ENCODE measurements at places on chromosomes 5 and 9.

DNA sequence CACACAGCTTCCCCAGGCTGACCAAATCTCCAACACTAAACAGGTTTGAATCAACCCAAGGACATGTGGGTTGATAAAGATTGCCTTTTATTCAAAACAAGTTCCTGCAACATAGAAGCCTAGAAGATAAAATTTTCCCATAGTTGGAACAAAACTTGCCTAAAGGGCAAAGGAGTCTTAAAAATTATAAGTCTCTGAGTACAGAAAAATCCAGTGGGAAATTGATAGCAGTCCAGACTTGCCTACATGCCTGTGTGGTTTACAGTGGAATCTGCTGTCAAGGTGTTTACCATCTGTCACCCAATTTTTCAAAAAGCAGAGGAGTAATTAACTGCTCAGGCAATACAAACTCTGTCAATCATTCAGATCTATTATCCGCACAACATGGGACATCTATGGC lies 168.2 kb downstream of the PPP2R2B start:
- peak; percentile 60 for DNase-seq

DNA sequence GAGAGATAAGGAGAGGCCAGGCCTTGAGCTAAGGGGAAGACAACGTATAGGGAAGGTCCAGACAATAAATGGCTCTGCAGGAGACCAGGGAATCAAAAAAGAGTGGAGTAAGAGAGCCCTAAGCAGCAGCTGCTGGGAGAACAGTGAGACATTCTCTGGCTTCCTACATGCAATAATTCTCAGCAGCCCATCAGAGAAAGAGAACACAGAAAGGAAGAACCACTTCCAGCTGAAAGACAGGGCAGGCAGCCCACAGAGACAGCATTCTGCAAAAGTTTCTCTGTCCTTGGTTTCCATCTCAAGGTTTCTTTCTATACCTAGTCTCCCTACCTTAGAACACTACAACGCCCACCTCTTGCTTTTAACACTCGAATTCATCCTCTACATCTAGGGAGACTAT lies 189.9 kb downstream of the DEPDC1B start:
- DNase-seq, result no peak

DNA sequence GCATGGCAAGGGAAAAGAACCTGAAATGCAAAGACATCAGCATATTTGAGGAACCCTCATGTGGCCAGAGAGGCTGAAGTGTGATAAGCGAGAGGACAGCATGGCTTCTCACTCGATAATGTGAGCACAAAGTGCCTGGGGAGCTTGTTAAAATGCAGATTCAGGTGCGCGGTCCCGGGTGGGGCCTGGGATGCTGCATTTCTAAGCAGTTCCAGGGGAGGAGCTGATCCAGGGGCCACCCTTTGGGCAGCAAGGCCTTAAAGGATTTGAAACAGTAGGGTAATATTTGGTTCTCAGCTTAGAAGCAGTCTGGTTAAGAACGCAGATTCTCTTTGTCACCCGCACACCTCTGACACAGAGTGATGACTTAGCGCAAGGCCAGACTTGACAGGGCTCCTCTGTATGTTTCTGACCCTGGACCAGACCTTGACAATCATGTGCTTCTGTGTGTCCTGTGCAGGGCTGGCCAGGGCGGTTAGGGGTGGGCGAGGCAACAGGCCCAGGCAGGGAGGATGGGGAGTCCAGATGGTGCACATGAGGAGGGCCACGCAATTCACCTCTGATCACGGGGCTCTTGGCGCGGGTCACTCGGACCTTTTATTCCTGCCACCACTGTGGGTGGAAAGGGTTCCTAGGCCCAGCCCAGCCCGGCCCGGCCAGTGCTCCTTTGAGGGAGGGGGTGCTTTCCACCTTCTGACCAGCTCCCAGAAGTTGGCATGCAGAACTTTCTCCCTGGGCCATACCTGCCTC lies 62.8 kb upstream of the TBC1D2 start:
- DNase-seq, result no peak

DNA sequence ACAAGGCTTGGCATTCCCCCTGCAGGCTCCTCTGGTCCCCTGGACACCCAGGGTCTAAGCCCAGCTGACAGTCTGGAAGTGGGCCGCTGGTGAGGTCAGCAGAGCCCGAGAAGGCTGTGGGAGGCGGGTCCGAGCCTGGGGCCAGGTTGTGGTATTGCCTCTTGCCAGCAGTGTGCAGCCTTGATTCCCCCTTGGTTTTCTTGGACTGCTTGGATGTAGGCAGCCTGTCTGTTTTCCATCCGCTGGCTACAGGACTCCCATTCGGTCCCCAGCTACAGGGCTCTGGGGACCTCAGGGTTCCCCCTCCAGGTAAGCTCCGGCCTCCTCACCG lies 1.6 kb downstream of the AIF1L start:
- DNase-seq, result no peak

- no peak for DNase-seq
These were observed 8.8 kb downstream of the C9orf50 start for GRCh38 chr9:129612123-129612522.

GRCh38 chr5:172849606-172850453 lies 15.8 kb downstream of the ERGIC1 start:
- peak; percentile 78 for DNase-seq

- no peak for DNase-seq
These were observed 28.8 kb downstream of the NSD1 start for GRCh38 chr5:177162379-177162778.

DNA sequence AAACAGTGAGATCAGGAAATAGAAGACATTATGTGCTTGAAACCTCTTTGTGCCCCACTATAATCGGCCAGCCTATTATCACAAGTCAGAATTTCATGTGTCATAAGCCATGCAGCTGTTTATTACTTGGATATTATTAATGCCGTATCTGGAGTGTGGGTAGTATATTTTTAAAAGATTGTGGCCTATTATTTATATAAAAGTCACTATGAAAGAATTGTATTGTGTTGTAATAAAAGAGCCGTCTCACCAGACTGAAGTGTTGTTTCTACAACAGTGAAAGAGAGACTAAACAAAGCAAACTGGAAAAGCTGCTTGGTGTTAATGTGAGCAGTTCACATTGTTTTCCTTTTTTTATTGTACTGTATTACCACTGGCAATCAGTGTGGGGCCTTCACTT lies 449.1 kb downstream of the PSAT1 start:
- DNase-seq, result no peak

DNA sequence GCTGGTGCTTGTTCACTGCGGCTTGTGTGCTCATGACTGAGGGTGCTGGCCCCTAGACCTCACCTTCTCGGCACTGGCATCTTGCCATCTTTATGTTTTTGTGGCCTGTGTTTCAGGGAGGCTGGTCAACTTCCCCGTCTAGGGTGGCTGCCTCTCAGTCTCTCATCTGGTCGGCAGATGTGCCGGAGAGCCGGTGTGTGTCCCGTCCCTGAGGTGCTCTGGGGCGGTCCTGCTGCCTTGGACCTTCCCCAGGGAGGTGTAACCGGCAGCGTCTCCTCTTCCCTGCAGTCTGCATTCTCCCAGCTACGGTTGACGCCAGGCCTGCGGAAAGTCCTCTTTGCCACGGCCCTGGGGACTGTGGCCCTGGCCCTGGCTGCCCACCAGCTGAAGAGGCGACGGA lies 5.6 kb downstream of the MIGA2 start:
- DNase-seq, result no peak

GRCh38 chr9:130137081-130137640 lies 35.0 kb upstream of the NCS1 start:
- no peak for DNase-seq

DNA sequence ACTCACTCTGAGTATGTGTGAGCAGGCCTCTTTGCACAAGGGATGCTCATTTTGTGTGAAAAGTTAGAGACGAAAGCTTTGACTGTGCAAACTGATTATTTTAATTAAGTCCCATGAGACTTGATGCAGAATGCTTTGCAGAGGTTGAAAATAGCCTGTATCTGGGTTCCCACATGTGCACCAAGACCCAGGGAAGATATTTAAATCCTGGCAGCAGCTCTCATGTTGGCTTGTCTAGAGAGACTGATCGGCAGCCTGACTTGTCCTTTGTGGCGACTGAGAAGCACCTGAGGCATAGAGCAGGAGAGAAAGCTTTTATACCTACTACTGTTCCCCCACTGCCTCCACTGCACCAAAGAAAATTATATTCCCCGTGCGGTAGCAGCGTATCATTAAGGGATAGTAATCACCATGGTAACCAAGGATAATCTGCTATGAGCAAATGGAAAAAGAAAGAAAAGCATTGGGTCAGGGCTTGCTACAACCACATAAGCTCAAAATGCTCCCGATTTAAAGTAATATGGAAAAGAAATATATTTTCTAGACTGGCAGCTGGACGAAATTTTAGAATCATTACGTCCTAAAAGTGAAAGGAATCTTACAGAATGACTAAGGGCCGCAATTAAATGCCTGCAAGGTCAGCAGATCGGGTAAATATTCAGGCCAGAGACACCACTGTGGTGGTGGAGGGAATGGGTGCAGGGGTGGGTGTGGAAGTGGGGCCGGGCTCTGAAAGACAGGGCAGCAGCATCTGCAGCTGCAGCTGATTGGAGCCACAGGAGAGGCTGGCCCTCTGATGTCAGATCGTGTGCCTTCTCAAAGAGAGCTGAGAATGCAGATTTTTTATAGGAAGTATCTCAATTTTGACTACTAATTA lies 135.3 kb upstream of the EPB41L4A start:
- DNase-seq, result no peak

GRCh38 chr9:91945277-91946085 lies 4.5 kb downstream of the ROR2 start:
- DNase-seq, result no peak

- no peak for DNase-seq
These were observed 37.3 kb downstream of the ADAMTS2 start for GRCh38 chr5:179307931-179308471.

GRCh38 chr9:14455243-14455642 lies 141.3 kb upstream of the NFIB start:
- DNase-seq, result no peak

- no peak for DNase-seq
These were observed 345.5 kb upstream of the PAPPA start for GRCh38 chr9:115808108-115808507.

DNA sequence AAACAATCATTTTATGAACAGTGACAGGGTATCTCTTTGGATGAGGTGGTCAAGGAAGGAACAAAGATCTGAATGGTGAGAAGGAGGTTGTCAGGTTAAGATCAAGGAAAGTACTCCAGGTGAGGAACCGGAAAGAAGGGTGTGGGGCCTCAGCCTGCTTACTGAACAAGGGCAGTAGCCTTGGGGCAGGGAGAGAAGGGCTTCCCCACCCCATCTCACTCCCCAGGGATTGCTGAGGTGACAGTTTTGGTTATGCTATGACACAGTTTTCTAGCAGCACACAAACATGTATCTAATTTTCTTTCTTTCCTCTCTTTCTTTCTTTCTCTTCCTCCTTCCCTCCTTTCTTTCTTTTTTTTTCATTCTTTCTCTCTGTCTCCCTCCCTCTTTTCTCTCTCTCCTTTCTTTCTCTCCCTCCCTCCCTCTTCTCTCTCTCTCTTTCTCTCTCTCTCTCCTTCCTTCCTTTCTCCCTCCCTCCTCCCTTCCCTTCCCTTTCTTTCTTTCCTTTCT lies 4.1 kb upstream of the HDHD3 start:
- DNase-seq, result no peak

DNA sequence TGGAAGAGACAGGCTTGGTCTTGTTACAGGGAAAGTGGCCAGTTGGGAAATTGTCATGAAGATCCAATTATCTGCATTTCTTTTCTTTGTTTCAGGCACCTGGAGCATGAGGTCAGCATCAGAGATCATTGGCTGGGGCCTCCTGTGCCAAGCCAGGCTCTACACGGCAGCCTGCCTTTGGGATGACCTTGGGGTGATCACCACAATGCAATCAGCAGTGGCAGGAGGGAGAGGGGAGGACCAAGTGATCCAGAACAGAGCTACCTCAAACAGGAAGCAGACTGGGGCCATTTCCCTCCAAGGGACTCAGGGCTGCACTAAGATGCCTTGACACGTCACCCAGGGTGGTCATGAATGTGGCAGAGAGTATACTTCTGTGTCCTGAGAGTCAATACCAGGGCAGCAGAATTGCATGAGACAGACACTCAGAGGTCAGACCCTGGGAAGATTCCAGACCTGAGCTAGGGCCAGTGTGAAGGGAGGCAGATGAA lies 8.9 kb downstream of the SMIM23 start:
- DNase-seq, result no peak

DNA sequence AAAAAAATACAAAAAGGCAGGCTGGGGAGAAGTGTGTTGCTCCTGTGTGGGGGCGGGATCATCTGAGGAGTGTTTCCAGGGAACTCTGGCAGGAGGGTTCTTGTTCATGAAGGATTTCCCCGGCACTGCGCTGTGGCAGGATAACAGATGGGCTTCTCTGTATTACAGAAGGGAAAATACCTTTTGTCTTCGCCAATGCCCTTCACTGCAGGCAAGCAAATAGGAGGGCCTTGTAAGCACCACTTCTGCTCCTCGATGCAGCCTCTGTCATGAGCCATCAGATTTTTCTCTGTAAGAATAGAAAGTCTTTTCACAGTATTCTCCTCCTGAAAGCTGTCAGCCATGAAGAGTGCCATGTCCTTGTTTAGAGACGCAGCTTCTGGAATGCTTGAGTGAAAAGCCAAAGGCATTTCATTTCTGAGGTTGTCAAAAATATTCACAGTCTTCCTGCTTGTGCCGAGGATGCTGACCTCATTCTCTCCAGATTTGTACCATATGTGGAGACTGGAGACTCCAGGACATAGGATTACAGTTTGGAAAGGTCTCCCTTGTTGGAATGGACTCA lies 294.0 kb downstream of the YTHDC2 start:
- DNase-seq, result no peak

DNA sequence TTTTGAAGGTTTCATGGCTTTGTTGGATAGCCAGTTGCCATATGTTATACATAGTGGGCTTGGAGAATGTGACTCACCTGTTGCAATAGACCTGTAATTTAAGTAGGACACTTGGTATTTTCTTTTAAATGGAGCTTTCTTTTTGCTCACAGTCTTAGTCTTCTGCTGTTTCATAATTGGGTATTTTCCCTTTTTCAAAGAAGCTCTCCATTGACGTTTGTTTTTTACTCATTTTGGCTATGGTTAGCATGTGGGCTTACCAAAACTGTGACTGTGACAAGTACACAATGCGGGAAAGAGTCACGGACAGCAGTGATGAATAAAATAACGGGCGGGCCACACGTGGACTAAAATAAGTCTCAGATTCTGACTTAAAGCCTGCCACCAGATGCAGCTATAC lies 23.2 kb upstream of the RNF20 start:
- DNase-seq, result no peak

DNA sequence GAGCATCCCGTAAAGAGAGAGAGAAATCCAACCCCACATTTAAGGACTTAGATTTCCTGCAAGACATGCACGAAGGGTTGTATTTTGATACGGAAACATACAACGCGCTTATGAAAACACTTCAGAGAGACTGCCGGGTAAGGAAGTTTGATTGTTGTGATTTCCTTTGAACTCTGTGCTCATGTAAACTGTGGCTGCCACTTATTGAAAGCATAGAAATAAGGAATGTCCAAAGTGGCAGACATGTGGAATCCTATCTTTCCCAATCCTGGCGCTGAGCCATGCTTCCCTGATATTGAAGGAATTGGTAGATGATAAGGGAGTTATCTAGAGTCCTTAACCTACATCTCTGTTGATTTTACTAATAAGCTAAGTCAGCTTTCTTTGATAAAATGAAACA lies 119.4 kb downstream of the PRKACG start:
- DNase-seq, result no peak

DNA sequence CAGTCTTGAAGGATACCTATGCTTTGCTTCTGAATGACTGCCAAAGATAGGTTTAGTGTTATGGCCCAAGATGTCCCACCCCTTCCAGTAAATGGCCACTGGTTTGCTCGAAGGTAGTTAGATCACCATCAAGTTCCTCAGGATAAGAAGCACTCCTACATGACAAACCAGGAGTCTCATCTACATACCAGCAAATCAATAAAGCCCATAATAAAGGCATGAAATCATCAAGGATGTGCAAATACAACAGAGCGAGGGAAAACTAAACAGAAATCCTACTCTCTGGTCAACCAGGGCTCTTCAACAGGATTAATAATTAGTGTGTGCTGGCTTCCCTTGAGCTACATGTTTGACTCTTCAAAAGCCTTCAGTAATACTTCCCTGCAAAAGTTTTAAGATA lies 141.0 kb downstream of the LHFPL2 start:
- DNase-seq, result no peak
